Skin of body (tissue), 3 donors: ENCODE measurements at places on chromosomes 6 and 20.

DNA sequence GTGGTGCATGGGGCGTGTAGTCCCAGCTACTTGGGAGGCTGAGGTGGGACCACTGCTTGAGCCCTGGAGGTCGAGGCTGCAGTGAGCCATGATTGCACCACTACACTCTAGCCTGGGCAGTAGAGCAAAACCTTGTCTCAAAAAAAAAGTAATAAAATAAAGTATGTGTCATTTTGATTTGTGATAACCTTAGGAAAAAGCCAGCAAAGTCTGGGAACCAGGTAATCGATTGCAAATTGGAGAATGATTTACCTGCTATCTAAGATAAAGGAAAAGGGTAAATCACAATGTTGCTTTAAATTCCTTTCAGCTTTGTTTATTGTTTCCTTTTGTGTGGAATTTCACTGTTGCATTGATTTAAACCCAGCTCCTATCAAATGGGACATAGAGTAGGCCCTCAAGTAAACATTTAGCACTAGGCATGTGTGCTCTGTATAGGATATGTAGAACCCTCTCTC is 59.0 kb downstream of the SGK1 start:
- DNase-seq = no peak

GRCh38 chr20:19677336-19677735 is 80.7 kb upstream of the RIN2 start:
- no peak for DNase-seq

- DNase-seq = no peak
These were observed 8.3 kb upstream of the ADGB start for GRCh38 chr6:146590492-146590891.

GRCh38 chr6:33620158-33620855 is 815 bp upstream of the ITPR3 start:
- DNase-seq = peak; percentile 76

DNA sequence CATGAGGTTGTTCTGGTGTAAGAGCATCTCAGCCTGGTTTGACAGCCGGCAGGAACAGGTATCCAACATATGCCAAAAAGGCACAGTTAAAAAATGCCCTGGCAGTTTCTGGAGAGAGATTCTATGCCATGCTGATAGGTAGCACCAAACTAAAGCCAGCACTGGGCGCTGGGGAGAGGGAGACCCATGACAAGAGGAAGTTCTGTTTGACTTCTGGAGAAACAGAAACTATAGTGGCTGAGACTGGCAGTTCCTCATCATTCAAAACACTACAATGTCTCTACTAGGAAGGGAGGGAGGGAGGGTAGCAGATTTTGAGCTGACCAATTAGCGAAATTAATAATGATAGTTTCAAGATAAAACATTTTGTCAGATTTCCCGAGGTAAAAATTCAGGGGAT is 174.1 kb downstream of the ADAT2 start:
- DNase-seq = no peak

GRCh38 chr20:9509246-9509645 is 5.1 kb upstream of the LAMP5 start:
- no peak for DNase-seq

GRCh38 chr6:145895802-145896201 is 68.4 kb downstream of the SHPRH start:
- DNase-seq = no peak

- DNase-seq = no peak
These were observed 47.6 kb downstream of the HTR1B start for GRCh38 chr6:77415706-77416105.

- no peak for DNase-seq
These were observed 10.4 kb downstream of the CD83 start for GRCh38 chr6:14128012-14128411.

DNA sequence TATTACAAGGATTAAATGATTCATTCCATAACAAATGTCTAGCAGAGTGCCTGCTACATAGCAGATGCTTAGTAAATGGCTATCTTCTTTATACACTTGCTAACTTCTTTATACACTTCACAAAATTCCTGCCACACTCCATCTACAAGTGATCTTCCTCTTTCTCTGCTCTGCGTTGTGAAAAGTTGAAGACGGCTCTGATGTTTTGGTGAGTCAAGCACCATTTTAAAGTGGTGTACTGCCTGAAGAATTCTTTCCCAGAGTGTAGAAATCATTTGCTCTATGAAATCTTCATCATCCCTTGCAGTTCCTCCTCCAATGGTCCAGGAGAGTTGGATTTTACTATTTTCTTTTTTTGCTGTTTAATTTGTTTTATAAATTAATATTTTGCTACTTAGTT is 74.9 kb downstream of the TNFAIP3 start:
- no peak for DNase-seq

GRCh38 chr6:22332216-22332615 is 35.4 kb upstream of the PRL start:
- no peak for DNase-seq

DNA sequence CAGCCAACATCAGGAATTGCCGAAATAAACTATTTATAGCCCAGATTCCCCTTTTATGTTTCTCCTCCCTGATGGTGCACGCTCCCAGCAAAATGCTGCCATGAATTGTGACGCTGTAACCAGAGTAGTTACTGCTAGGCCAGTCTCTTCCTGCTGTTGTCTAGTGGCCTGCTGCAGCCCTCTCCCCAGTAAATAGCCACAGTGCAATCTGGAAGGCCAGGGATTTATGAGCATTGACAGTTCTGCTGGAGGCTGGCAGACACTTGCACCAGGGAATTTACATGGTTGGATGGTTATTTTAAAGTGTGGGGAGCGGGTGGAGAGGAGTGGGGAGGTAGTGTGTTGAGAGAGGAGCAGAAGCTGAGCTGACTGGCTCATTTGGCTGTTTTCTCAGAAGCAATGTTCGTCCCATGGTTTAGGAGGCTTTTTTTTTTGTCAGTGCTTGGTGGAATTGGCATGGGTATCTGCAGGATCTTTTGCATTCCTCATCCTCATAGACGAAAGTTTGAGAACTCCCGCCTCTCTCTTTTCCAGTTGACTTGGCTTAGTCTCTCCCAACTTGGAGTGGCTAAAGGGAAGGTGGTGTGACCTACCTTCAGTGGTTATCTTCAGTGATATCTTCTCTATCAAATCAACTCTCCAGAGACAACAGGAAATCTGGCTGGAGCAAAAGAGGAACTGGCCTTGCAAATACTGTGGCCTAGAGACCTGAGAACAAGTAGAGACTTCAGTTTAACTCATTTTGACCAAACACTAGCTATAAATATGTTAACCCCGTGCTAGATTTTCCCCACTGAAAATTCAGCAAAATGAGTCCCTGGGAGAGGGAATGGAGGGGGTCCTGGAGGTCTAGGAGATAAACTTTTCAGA is 99.3 kb upstream of the VSTM2L start:
- DNase-seq = no peak
